ENCODE measurements at places on chromosomes 6 and 20.

DNA sequence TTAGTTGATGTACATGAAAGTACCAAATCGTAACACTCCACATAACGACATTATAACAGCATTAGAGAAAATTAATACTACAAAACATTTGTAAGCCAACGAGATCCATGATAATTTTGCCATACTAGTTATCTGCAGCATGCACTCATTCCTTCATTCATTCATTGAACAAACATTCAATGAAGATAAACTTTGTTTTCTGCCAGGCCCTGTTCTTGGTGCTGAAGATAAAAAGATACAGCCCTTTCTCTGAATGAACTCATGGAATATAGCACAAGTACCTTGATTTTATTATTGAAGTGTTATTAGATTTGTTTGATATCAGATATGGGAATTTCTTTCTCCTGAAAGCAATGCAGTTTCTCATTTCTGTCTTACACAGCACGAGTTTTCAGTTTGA is 524.0 kb downstream of the TFAP2A start:
- no peak for DNase-seq

DNA sequence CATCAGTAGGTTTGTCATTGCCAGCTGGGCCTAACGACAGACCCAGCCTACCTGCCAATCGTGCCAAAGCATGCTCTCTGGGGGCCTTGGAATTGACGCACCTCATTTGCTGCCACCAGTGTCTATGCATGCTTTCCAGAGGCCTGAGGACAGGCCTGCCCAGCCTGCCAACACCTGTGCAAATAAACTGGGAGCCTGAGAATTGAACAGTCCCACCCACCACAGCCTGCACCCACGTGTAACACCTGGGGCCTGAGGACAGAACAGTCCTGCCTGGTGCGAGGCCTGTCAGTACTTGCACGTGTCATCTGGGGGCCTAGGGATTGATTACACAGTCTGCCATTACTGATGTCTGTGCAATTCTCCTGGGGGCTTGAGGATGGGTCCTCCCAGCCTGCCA is 6.2 kb upstream of the RNF217 start:
- DNase-seq: no peak

- DNase-seq: no peak
Measured at GRCh38 chr6:44661221-44662008, 273.9 kb downstream of the CDC5L start.

GRCh38 chr6:3584606-3585005 is 127.8 kb upstream of the SLC22A23 start:
- no peak for DNase-seq

DNA sequence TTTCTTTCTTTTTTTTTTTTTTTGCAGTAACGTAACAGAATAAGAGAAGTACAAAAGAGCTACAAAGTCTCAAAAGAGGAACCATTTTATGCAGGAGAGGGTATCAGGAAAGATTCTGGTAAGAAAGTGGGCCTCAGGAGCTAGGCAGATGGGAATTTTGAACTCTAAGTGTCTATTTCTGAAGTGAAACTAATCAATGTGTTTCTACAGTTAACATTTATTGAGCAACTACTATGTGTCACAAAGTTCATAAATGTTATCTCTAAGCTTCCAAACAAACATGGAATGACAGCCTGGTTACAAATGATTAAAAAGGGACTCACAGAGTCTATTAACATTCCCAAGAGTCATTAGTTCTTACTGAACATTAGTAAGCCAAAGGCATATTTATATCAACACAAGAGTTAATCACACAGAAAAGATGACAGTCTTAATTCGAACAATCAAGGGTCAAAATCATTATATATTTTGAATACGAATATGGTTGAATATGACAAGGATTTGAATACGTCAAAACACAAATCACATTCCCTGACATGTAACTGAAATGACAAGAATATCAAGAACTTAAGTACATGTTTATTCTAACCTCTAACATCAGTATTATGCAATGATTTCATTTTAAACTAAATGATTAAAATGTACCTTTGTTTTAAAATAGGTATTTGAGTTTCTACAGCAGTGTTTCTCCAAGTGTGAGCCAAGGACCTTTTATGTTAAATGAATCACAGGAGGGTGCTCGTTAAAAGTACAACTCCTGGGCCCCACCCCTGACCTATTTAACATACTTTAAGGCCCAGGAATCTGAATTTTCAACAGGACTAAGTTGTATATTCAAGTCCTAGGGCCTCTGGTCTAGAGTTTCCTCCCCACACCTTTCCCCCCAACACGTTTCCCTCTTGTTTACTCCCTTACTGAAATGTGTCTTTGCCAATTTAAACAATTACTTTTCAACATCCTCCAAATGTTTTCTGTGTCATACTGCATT is 89.7 kb downstream of the ATXN1 start:
- DNase-seq: no peak

GRCh38 chr6:55379471-55379870 is 52.2 kb downstream of the GFRAL start:
- DNase-seq: no peak

DNA sequence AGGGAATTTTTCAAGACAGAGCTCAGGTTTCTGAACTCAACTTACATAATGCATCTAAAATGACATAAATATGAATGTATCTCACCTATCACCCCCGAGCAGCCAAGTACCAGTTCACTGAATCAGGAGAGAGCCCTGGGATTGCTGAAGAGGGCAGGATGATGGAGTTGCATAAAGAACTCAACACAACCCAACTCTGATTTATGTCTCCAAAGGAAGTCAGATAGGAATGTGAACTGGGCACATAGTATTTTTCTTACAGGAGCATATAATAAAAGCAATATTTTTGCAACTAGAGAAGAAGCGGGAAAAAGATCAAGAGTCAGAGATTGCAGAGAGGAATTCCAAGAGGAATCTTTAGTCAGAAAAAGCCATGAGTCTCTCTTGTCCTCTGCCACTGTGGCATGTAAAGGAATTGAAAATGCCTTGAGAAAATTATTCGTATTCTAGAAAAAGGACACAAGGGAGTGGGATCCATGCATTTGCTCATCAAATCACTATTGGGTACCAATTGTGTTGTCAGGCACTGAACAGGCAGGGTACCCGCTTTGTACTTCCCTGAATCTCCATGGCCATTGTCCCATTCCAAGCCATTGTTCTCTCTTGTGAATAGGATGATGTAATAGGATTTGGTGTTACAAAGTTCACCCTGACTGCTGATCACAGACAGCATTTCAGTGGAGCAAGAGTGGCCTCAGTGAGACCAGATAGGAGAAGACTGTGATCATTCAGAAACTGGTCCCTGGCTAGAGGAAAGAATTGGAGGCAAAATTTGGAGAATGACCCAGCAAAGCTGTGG is 16.3 kb downstream of the RIN2 start:
- DNase-seq: no peak

- no peak for DNase-seq
Measured at GRCh38 chr6:77097940-77098339, 365.4 kb downstream of the HTR1B start.

GRCh38 chr6:22940581-22941290 is 371.4 kb downstream of the HDGFL1 start:
- DNase-seq: no peak

- no peak for DNase-seq
Measured at GRCh38 chr6:44966449-44967092, 361.6 kb upstream of the RUNX2 start.

DNA sequence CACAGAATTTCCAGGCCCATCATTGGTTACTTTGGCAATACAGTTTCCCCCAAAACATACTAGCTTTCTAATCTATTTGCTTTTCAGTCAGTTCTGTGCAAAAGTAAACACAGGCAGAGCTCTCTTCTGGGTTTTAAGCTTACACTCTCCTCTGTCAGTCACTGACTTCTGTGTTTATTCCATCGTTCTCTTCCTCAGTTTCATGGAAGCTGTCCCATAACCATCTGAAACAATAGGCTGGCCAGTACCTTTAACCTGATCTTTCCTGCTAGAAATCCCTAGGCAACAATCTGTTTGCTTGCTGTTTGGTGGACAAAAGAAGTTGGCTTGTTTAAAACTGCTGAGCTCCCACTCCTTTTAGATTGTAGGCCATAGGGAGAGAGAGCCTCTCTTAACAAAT is 431.5 kb downstream of the HACE1 start:
- DNase-seq: no peak

- DNase-seq: peak; percentile 83
Measured at GRCh38 chr6:33620856-33621710, at the start of gene ITPR3. ITPR3 (plus strand) TSS chr6:33621322; CDS start chr6:33621603, 281 bp downstream.

- DNase-seq: no peak
Measured at GRCh38 chr20:14568701-14569100, 231.3 kb upstream of the FLRT3 start.

DNA sequence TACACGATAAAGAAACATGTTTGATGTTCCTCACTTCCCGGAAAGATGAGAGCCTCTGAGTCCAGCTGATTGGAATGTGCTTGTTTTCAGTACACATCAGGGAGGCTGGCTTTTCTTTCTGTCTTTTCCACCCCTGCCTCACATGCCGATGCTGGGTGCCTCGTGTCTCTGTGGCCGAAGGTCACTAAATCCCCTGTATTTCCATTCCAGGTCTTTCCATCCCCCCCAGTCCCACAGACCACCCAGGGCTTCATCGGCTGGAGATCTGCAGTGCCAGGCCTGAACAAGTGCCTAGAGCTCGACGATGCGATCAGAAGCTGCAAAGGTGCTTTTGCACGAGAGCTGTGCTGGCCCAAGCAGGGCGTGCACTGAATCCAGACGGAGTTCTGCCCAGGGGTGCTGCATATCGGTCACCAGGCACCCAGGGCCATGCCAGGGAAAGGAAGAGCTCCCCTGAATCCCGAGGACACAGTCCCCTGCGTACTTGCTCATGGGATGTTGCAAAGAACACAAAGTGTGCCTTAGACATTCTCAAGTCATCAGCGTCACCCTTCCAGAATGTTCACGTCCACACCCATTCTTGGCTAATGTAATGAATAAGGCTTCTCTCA is 67.9 kb downstream of the ANKRD60 start:
- DNase-seq: no peak

GRCh38 chr20:7237251-7237650 is 469.8 kb downstream of the BMP2 start:
- DNase-seq: no peak

- no peak for DNase-seq
Measured at GRCh38 chr20:58713801-58714339, 21.3 kb downstream of the NPEPL1 start.

- DNase-seq: peak; percentile 51
Measured at GRCh38 chr6:106103728-106104109, 17.6 kb downstream of the PRDM1 start.

GRCh38 chr6:43728586-43728985 is 41.0 kb upstream of the MRPS18A start:
- DNase-seq: no peak

DNA sequence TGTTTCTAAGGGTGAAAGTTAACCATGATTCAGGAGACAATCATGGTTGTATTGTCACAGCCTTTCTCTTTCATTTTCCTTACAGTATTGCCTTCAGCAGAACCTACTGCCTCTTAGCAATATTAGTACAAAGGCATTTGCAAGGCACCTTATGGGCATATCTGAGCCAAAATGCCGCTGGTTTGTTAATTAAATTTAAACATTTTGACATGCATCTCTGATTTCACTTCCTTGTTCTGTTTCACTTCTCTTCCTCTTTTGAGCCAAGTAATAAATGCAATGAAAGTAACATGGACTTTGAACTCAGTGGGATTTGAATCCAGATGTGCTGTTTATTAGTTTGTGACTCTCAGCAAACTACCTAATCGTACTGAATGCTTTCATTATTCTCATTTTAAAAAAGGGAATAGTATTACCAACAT is 467.4 kb upstream of the CITED2 start:
- DNase-seq: no peak

GRCh38 chr6:67882436-67883311 is 752.4 kb upstream of the ADGRB3 start:
- no peak for DNase-seq

- no peak for DNase-seq
Measured at GRCh38 chr6:163284151-163284550, 130.4 kb upstream of the QKI start.

DNA sequence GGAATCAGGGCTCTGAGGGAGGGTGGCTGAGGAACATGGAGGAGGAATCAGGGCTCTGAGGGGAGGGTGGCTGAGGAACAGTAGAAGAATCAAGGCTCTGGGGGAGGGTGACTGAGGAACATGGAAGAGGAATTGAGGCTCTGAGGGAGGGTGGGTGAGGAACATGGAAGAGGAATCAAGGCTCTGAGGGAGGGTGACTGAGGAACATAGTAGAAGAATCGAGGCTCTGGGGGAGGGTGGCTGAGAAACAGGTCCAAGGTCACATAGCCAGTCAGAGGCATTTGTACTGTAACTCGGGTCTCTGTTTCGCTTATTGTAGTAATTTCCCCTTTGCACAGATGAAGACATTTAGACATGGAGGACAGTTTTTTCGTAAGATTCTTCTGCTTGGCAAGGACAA is 164.8 kb downstream of the SOBP start:
- DNase-seq: no peak

All from CD4-positive, alpha-beta memory T cell (primary cell).